ENCODE measurements at places on chromosomes 2 and 18.
A peak's percentile ranks its signal among the peaks of the same experiment; 100 is the strongest.

DNA sequence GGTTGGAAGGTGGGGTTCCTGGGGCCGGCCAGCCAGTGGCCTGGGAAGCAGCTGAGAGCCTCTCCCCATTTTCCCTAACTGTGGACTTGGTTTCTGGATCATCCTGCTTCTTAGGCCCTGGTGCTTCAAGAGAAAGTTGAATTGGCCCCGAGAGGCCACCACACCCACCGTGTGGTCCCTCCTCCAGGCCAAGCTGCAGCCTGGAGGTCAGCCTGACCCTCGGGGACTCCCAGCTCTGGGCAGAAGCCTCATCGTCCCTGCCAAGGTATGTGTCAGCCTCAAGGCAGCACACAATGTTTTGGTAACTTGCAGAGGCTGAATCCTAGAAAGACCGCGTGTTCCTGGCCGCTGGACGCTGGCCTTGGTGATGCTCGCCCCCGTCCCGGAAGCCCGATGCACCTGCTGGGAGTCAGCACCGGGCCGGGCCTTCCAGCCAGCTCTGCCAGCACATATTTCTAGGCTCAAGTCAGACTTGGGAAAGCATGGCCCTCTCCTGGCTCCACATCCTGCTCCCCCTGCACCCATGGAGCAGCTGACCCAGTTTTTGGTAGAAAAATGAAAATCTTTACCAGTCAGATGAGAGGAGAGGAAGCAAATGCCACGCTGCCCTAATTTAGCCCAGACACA lies 72.6 kb downstream of the ACTR2 start:
- peak; percentile 81 for DNase-seq

GRCh38 chr18:51559198-51559901 lies 361.9 kb upstream of the MEX3C start:
- no peak for DNase-seq

- DNase-seq = no peak
Measured at GRCh38 chr2:47660168-47660567, 122.8 kb upstream of the MSH6 start.

GRCh38 chr2:70922235-70923234 lies 13.2 kb upstream of the ATP6V1B1 start:
- DNase-seq = no peak

DNA sequence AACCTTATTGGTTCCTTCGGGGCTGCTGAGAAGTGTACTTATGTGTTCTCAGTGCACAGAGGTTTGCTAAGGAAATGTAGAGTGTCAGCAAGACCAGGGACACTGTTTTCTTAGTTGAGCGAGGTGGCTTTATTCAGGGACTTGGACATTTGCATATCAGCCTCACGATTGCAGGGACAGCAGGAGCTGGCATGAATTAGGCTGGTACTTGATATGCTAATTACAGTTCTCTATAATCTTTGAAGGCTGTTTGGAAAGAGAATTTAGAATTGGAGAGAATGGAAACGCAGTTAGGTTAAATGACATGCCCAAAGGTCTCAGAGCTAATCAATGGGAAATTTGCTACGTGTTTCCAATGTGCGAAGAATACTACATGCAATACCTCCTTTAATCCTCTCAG lies 18.7 kb upstream of the MTCL1 start:
- no peak for DNase-seq

DNA sequence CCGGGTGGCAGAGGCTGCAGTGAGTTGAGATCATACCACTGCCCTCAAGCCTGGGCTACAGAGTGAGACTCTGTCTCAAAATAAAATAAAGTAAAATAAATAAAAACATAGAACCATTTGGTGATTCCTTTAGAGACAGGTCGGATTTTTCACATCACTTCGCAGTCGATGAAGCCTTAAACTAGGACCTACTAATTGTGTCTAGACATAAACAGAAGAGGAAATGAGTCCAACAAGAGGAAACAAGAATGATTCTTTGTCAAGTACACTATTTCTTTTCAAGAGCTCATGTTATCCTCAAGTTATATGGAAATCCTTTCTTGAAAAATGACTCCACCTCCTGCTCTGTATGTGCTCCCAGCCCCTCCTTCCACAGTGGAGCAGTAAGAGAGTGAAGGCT lies 758.9 kb downstream of the DPP10 start:
- DNase-seq = no peak
